ENCODE measurements at places on chromosomes 6 and 20. TPM values are rescaled to one million over a fixed set of nuclear protein-coding genes. Genes with fewer than 3 reads are reported as not detected.
A peak's percentile ranks its signal among the peaks of the same experiment; 100 is the strongest.

Gene GNAS-AS1
- total RNA-seq = not detected

- H3K27ac ChIP-seq = no peak overlapping the region
- no peaks in the 10 kb centered on the region for H3K27me3 ChIP-seq
- no peak for DNase-seq
- peaks cover 34% of the 10 kb centered on the region for H3K4me1 ChIP-seq
Measured at GRCh38 chr20:58044931-58045555, 183.4 kb downstream of the ANKRD60 start.

GRCh38 chr6:44446626-44447300 is 59.3 kb downstream of the CDC5L start:
- no peak overlapping the region for H3K27ac ChIP-seq
- peaks cover 68% of the 10 kb centered on the region for H3K36me3 ChIP-seq
- H3K27me3 ChIP-seq = no peaks in the 10 kb centered on the region
- peaks cover 5% of the 10 kb centered on the region for H3K4me1 ChIP-seq

- no peak overlapping the region for H3K27ac ChIP-seq
- no peaks in the 10 kb centered on the region for H3K4me1 ChIP-seq
- H3K4me3 ChIP-seq = no peak overlapping the region
- H3K27me3 ChIP-seq = no peaks in the 10 kb centered on the region
Measured at GRCh38 chr6:88321306-88321705, 155.2 kb upstream of the CNR1 start.

GRCh38 chr6:14537030-14537429 is 419.5 kb downstream of the CD83 start:
- H3K4me3 ChIP-seq = no peak overlapping the region
- no peaks in the 10 kb centered on the region for H3K4me1 ChIP-seq
- no peak for DNase-seq
- no peaks in the 10 kb centered on the region for H3K36me3 ChIP-seq
- no peak overlapping the region for H3K27ac ChIP-seq

DNA sequence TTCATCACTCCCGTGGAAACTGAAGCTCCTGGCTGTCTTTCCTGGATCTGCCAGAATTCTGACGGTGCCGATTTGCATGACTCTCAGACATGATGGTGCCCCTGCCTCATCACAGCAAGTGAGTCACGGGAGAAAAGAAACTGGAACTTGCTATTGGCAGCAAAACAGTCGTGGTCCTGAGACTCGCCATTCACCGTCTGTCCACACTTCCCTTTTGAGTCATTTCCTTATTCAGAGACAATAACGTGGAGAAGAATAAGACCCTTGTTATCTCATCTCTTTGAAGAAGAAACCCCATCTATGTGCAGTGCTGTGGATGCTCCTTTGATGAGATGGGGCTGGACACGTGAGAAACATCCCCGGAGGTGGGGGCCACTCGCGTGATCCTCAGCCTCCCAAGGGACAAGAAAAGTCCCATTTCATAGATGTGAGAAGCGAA is 4.2 kb downstream of the GPR31 start:
- DNase-seq = no peak
- peaks cover 5% of the 10 kb centered on the region for H3K27me3 ChIP-seq
- no peaks in the 10 kb centered on the region for H3K36me3 ChIP-seq
- H3K27ac ChIP-seq = no peak overlapping the region
- H3K4me3 ChIP-seq = no peak overlapping the region
- no peaks in the 10 kb centered on the region for H3K4me1 ChIP-seq

DNA sequence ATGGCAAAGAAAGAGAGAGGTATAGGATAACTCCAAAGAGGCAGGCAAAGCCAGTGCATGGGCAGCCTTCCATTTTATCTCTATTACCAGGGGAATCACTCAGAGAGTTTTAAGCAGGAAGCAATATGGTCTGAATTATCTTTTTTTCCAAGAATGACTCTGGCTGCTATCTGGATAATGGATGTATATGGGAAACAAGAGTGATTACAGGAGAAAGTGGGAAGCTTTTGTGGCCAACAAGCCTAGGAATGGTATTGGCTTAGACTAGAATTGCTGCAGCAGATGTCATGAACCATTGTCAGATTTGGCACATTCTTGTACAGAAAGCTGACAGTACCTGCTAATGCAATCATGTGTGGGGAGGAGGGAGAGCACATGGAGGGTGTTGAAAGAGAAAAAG is 73.0 kb upstream of the BTBD3 start:
- no peak overlapping the region for H3K4me3 ChIP-seq
- no peaks in the 10 kb centered on the region for H3K4me1 ChIP-seq
- H3K36me3 ChIP-seq = no peaks in the 10 kb centered on the region
- H3K27me3 ChIP-seq = no peaks in the 10 kb centered on the region
- H3K27ac ChIP-seq = no peak overlapping the region

DNA sequence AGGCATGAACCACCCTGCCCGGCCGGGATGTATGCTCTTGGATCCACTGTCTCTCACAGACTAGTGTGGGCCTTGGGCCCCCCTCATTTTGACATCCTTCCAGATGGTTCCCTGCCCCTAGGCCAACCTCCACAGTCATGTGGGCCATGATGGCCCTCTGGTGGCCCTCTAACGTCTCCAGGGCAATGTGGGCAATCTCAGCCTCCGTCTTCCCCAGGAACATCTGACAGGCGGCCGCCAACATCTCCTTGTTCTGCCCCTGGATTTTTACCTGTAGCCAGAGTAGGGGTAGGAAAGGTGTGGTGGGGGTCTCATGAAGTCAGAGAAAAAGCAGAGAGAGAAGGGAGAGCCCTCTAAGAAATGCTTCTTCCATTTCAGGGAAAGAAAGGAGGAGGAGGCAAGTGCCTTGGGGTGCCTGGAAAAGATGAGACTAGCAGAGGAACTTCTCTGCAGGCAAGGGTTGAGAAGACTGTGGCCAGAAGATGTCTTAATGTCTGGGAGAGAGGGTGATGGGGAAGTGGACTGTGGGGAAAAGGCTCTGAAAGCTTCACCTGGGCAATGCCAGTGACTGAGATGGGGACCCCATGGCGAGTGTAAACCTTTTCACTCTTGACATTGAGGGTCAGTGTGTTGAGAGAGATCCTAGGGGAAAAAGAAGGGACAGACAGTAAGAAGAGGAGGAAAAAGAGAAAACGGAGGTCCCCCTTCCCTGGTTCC is 1.3 kb downstream of the FLOT1 start:
- peak overlapping the region; percentile 51 for H3K27ac ChIP-seq
- H3K4me1 ChIP-seq = peaks cover 5% of the 10 kb centered on the region
- peaks cover 32% of the 10 kb centered on the region for H3K36me3 ChIP-seq
- peak overlapping the region; percentile 80 for H3K4me3 ChIP-seq
- no peak for DNase-seq

Gene HFE
- 0.67 TPM for total RNA-seq

DNA sequence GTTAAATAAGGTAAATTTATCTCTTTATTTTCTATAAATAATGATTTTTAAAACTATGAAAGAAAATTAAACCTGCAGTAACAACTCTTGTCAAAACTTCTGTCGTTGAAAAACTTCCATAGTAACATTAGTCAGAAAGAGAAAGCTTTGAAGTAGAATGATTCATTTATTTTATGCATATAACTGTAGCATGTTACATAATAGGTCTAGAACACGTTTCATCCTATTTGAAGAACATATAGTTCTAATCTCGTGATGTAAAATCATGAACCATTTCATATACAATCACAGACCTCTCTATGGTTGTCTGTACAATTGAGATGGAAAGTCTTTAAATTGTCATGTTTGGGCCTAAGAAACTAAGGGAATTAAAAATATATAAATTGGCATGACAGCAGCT is 61.3 kb upstream of the MYLIP start:
- H3K4me1 ChIP-seq = peaks cover 14% of the 10 kb centered on the region
- no peaks in the 10 kb centered on the region for H3K36me3 ChIP-seq
- H3K4me3 ChIP-seq = no peak overlapping the region
- no peak overlapping the region for H3K27ac ChIP-seq

Gene ZNF184
- total RNA-seq = 18.0 TPM
